ENCODE measurements at places on chromosomes 1 and 21. TPM values are rescaled to one million over a fixed set of nuclear protein-coding genes. Genes with fewer than 3 reads are reported as not detected.

The ANKRD34A gene
- 1.7 TPM for total RNA-seq

The ARMH1 gene
- 17.1 TPM for total RNA-seq

The LDLRAD1 gene
- total RNA-seq, result not detected

The RNU1-3 gene
- total RNA-seq, result under 0.01 TPM

The RGS8 gene
- total RNA-seq, result 0.11 TPM
